ENCODE measurements at places on chromosomes 12 and 14.

- DNase-seq = no peak
Observed at GRCh38 chr12:127896661-127897060, 370.3 kb upstream of the TMEM132C start.

- DNase-seq = no peak
Observed at GRCh38 chr14:68666899-68667298, 126.0 kb downstream of the ZFP36L1 start.

DNA sequence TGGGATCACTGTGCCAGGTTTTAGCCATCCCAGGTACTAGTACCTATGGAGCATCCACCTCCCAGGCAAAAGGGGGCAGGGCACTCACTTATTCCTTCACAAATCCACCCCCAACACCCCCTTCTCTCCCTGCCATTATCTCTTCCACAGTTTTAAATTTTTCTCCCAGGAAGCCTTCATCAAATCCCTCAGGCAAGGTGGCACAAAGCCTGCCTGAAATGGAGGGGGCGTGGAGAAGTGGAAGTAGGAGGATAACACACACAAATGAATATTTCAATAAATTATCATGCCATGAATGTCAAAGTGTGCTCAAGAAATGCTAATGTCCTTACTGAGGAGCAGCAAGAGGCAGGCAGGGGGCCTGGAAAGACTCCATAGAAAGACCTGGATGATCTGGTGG lies 4.7 kb upstream of the CHST11 start:
- DNase-seq = no peak

DNA sequence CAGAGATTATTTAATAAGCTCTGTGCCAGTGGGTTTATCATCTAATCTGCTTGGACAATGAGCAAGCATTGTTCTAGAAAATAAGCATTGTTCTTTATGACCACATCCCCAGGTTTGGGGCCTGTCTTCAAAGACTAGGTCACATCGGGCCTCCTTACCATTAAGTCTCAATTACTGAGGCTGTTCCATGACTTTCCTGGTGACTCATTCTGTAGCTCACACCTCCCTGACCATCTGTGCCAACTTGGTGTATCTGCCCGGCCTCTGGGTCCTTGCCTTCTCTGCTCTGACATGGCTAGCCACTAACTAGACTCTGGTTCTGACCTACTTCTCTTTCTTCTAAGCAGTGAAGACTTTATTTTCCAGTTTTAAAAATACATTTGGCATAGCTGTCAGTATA lies 44.4 kb upstream of the PLEKHA5 start:
- no peak for DNase-seq

DNA sequence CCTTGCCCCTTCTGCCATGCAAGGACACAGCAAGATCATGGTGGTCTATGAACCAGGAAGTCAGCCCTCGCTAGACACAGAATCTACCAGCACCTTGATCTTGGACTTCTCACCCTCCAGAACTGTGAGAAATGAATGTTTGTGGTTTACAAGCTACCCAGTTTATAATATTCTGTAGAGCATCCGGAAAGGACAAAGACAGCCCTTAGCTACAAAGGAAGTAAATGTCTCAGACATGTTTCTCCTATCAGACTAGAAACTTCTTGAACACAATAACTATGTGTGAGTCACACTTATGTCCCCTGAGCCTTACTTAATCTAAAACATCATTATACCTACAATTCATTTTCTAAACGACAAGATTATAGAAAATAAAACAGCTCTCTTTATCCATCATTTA lies 176.7 kb downstream of the KLHL28 start:
- DNase-seq = no peak

DNA sequence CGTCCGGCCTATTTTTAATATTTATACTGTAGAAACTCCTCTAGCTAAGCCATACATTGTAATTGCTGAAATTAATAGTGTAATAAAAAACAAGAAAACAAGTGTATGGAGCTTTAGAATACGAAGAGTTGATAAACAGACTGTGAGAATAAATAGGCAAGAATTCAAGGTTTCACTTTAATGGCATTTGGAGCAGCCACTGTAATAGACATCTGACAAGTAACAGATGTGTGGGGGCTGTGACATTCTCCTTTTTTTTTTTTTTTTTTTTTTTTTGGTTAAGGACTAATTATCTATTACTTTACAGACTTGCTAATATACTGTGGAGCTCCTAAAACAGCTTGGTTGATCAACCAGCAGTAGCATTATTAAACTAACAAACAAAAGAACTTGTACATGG lies 42.1 kb upstream of the CFAP54 start:
- no peak for DNase-seq

DNA sequence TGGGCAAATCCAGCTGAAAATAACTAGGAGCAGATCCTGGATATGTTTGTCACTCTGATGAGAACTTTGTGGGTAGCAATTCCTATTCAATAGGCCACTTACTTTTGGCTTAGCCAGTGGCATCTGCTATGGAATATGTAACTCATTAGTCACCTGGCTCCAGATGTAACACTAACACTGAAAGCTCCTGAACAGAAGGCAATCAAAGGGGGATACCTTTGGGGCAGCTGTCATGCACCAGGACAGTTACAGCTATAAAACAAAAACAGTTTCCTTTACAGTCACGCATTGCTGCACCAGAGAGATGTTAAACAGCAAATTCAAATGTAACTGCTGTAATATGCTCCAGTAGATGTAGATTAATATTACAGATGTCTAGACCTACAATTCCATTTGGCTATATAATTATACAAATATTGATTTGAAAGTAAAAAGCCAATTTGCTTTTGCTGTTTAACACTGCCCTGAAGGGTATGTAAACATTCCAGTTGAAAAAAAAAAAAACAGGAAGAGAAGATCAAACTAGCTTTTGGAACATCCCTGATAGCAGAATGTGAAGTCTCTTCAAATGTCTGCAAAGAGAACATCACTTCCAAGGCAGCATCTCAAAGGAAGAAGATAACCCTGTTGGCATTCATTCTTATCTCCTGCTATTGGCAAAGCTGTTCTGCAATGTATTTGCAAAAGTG lies 18.4 kb downstream of the RACGAP1 start:
- DNase-seq = no peak

GRCh38 chr12:4051596-4051995 lies 178.4 kb upstream of the PARP11 start:
- no peak for DNase-seq

GRCh38 chr12:116153983-116154382 lies 123.5 kb downstream of the MED13L start:
- DNase-seq = no peak

All from activated T-cell treated with anti-CD3 and anti-CD28 coated beads for 24 hours (primary cell).